Fibroblast of lung (primary cell): ENCODE measurements at places on chromosomes 12 and 14. TPM values are rescaled to one million over a fixed set of nuclear protein-coding genes. Genes with fewer than 3 reads are reported as not detected.
A peak's percentile ranks its signal among the peaks of the same experiment; 100 is the strongest.

- H3K4me3 ChIP-seq, result no peak overlapping the region
- no peak overlapping the region for H3K27ac ChIP-seq
- no peaks in the 10 kb centered on the region for H3K27me3 ChIP-seq
- no peaks in the 10 kb centered on the region for H3K36me3 ChIP-seq
- no peaks in the 10 kb centered on the region for H3K4me1 ChIP-seq
- DNase-seq, result no peak
Observed at GRCh38 chr14:47422191-47422590, 253.2 kb downstream of the MDGA2 start.

GRCh38 chr12:132558861-132559623, 51.3 kb downstream of the LRCOL1 start:
- no peaks in the 10 kb centered on the region for H3K36me3 ChIP-seq
- H3K4me1 ChIP-seq, result no peaks in the 10 kb centered on the region
- DNase-seq, result no peak
- no peak overlapping the region for H3K27ac ChIP-seq

DNA sequence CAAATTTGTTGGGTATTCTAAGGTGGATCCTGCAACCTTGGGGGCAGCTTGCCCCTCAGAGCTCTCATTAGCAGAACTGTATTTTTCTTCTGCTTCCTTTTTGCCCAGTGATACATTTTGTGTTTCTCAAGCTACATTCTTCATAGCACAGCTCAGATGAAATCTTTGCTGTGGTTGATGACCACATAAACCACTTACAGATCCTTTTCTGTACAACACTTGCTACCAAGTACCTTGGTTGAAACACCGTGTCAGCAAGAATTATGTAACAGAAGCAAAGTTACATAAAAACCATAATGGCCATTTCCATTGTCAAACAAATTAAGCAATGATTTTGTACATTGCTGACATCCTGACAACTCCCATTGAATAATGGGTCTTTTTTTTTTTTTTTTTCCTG, 9.7 kb upstream of the PLBD1 start:
- H3K4me1 ChIP-seq, result no peaks in the 10 kb centered on the region
- no peak overlapping the region for H3K4me3 ChIP-seq
- no peaks in the 10 kb centered on the region for H3K27me3 ChIP-seq
- H3K36me3 ChIP-seq, result no peaks in the 10 kb centered on the region
- no peak for DNase-seq

DNA sequence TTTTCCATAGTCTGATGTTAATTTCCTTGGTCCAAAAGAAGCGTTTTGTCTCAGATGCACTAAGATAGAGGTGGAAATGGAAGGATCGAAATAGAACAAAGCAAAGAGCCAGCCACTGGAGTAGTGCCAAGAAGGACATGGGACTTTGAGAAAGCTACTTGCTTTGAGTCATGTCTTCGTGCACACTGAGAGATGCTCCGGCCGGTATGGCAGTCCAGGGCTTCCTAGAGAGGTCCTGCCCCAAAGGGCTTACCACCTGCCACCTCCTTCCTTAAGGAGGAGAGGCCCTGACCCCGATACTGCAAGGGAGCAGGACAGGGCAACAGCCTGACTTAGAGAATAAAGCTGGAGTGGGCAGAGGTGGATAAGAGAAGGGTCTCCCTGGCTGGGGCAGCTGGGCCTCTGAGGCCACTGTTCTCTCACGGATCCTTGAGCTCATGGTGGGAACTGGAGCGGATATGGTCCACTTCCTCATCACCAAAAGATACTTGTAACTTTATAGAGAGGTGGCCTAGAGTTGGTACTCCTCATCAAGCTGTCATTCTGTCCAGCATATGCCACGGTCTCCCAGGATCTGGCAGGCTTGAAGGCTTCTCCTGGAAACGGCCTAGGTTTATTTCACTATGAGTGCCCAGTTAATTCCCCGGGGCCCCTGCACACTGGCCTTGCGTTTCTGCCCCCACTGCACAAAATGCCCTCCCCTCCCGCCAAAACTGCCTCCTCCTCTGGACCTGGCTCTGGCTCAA, 57.4 kb downstream of the FOXN3 start:
- no peaks in the 10 kb centered on the region for H3K36me3 ChIP-seq
- no peaks in the 10 kb centered on the region for H3K27me3 ChIP-seq
- H3K27ac ChIP-seq, result no peak overlapping the region

DNA sequence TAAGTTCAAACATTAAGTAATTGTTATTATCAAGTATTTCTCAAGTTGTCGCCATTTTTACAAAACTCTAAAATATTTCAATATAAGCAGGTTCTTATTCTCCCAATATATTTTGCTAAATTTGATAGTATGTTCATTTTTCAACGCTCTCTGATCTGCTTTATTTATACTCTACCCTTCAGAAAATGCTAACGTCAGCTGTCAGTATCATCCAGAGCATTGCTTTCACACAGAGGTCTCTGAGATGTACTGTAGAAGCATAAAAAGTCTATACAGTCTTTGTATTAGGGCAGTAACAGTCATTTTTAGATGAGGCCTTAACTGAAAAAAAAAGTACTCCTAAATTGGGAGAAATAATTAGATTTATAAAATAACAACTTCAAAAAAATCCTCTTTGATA, 533.1 kb upstream of the LRFN5 start:
- no peaks in the 10 kb centered on the region for H3K27me3 ChIP-seq
- H3K4me1 ChIP-seq, result no peaks in the 10 kb centered on the region
- H3K4me3 ChIP-seq, result no peak overlapping the region

Gene PPM1H
- total RNA-seq, result 0.51 and 3.1 TPM in 2 replicates

Gene TRIAP1
- 26.5 and 29.6 TPM in 2 replicates for total RNA-seq

Gene SLC2A14
- under 0.01 and 0.17 TPM in 2 replicates for total RNA-seq

- H3K27ac ChIP-seq, result no peak overlapping the region
- peaks cover 9% of the 10 kb centered on the region for H3K36me3 ChIP-seq
- no peaks in the 10 kb centered on the region for H3K4me1 ChIP-seq
Observed at GRCh38 chr14:103008126-103008525, 49.2 kb downstream of the CDC42BPB start.

- no peaks in the 10 kb centered on the region for H3K27me3 ChIP-seq
- DNase-seq, result peak; percentile 56
Observed at GRCh38 chr12:122880155-122880667, 15.7 kb downstream of the VPS37B start.

DNA sequence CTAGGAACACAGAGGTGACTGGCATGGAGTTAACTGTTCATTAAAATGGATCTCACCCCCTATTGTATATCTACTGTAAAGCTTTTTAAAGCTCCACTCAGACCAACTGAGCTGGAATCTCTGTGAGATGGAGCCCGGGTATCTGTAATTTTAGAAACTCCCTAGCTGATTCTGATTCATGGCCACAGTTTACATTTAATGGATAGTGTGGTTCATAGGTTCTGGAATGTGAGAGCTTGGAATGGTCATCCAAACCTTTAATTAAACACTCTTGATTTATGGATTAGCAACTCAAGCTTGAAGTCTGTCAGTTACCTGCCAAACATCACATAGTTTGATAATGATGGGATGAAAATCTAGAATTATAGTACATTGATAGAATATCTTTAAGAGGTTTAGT, 183.8 kb downstream of the SLC25A21 start:
- no peaks in the 10 kb centered on the region for H3K27me3 ChIP-seq
- peak; percentile 52 for DNase-seq
- H3K36me3 ChIP-seq, result no peaks in the 10 kb centered on the region

DNA sequence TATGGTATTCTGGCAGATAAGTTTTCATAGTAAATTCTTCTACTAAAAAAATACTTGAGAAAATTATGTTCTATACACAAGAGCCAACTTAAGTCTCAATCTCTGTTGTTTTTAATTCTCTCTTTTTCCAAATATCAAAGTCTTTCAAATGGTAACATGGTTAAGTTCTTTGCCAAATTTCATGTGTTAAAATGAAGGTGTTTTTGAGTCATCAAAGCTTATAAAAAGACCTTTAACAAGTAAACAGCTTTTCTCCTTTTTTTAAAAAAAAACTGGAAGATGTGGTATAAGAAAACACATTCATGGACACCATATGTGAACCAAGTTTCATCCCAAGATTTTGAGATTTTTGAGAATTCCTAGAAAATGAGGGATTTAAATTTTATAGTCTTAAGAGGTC, 111.3 kb downstream of the FOXG1 start:
- no peaks in the 10 kb centered on the region for H3K36me3 ChIP-seq
- no peaks in the 10 kb centered on the region for H3K4me1 ChIP-seq
- no peak overlapping the region for H3K4me3 ChIP-seq
- no peak overlapping the region for H3K27ac ChIP-seq
- DNase-seq, result no peak
- no peaks in the 10 kb centered on the region for H3K27me3 ChIP-seq

DNA sequence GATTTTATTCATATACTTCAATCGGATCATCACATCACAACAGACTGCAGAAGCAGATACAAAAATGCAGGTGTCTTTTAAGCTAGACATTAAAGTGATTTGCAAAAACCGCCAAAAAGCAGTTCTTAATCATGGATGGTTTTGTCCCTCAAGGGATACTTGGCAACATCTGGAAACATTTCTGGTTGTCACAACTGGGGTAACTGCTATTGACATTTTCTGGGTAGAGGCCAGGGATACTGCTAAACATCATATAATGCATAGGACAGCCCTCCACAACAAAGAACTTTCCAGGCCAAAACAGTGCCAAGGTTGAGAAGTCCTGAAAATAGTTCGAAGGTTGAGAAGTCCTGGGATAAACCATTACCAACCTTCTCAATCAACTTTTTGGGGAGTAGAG, 101.8 kb upstream of the BBS10 start:
- DNase-seq, result no peak
- no peak overlapping the region for H3K27ac ChIP-seq
- no peak overlapping the region for H3K4me3 ChIP-seq
- peaks cover 7% of the 10 kb centered on the region for H3K4me1 ChIP-seq
- H3K27me3 ChIP-seq, result no peaks in the 10 kb centered on the region

Gene TCL1A
- not detected in 2 replicates for total RNA-seq

Gene TCTN2
- total RNA-seq, result 6.7 and 7.9 TPM in 2 replicates

DNA sequence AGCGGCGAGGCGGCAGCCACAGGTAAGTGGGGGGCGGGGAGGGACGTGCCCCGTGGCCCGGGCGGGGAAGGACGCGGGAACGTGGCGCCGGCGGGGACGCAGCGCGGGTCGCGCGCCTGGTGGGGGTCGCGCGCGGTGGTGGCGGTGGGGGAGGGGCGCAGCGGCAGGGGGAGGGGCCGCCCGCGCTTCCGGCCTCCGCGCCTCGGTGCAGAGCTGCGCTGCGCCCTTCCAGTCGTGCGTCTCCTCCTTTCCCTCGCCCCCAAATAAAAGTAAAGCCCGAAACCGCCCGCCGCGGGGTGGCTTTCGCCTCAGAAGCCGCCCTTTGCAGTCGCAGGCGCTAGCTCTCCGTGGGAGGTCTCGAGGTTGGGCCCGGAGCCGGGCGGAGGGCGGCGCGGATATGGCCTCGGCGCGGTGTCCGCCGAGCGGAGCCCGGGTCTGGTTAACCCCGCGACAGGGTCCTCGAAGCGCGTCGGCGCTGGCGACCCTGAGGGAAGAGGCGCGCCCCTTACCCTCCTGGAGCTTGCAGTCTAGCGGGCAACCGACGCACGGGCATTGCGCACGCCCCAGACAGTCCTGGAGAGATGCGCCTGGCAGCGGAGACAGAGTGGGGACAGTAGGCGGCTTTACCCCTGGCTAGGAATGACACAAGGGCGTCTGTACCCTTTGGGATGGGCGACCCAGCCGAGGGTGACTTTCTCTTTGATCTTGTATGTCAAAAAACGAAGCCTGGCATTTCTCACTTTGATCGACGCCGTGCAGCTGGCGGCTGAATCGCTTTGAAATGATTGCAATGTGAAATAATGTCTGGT, 589 bp downstream of the ATF1 start:
- peak overlapping the region; percentile 94 for H3K27ac ChIP-seq
- peak; percentile 58 for DNase-seq
- no peaks in the 10 kb centered on the region for H3K36me3 ChIP-seq
- H3K4me3 ChIP-seq, result peak overlapping the region; percentile 62
- no peaks in the 10 kb centered on the region for H3K4me1 ChIP-seq

GRCh38 chr12:26874501-26875296, 41.7 kb upstream of the ITPR2 start:
- H3K27me3 ChIP-seq, result peaks cover 2% of the 10 kb centered on the region
- H3K4me3 ChIP-seq, result no peak overlapping the region
- H3K36me3 ChIP-seq, result no peaks in the 10 kb centered on the region
- H3K4me1 ChIP-seq, result no peaks in the 10 kb centered on the region

GRCh38 chr14:40280652-40281051, 848.4 kb upstream of the FBXO33 start:
- H3K27me3 ChIP-seq, result no peaks in the 10 kb centered on the region
- DNase-seq, result no peak
- no peaks in the 10 kb centered on the region for H3K4me1 ChIP-seq
- H3K4me3 ChIP-seq, result no peak overlapping the region

GRCh38 chr14:61064856-61065255, 83.8 kb downstream of the SLC38A6 start:
- no peak overlapping the region for H3K4me3 ChIP-seq
- DNase-seq, result no peak
- H3K4me1 ChIP-seq, result no peaks in the 10 kb centered on the region
- no peaks in the 10 kb centered on the region for H3K27me3 ChIP-seq

GRCh38 chr12:54442961-54443360, 23.9 kb upstream of the ITGA5 start:
- H3K4me1 ChIP-seq, result no peaks in the 10 kb centered on the region
- H3K4me3 ChIP-seq, result no peak overlapping the region
- no peak overlapping the region for H3K27ac ChIP-seq
- peaks cover 2% of the 10 kb centered on the region for H3K27me3 ChIP-seq

Gene KRT77
- total RNA-seq, result not detected in 2 replicates

Gene ANKRD33
- under 0.01 TPM in 1 of 2 replicates, not detected in the other for total RNA-seq

- no peak for DNase-seq
- H3K27me3 ChIP-seq, result no peaks in the 10 kb centered on the region
- H3K27ac ChIP-seq, result no peak overlapping the region
- H3K4me3 ChIP-seq, result no peak overlapping the region
- no peaks in the 10 kb centered on the region for H3K36me3 ChIP-seq
- no peaks in the 10 kb centered on the region for H3K4me1 ChIP-seq
Observed at GRCh38 chr12:92573104-92573503, 129.7 kb upstream of the PLEKHG7 start.

GRCh38 chr12:87368259-87368658, 660.9 kb downstream of the C12orf50 start:
- H3K27me3 ChIP-seq, result no peaks in the 10 kb centered on the region
- no peaks in the 10 kb centered on the region for H3K36me3 ChIP-seq
- H3K4me1 ChIP-seq, result no peaks in the 10 kb centered on the region
- no peak overlapping the region for H3K4me3 ChIP-seq

DNA sequence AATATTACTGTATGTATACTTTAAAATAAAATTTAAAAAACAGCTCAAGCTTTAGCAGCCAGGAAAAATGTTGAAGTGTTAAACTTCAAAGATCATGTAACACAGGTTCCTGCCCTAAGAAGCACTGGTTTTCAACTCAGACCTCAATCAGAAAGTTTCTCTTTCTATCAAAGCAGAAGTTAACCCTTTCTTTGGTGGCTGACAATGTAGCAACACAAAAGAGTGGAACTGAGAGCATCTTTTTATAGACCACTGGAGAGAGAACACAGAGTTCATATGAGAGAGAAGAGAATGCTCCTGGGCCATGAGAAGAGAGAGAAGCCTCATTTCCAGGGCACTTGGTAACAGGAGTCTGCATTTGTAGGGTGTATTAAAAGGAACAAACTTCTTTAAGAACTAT, 42.2 kb upstream of the KTN1 start:
- no peak for DNase-seq
- H3K36me3 ChIP-seq, result no peaks in the 10 kb centered on the region
- H3K27me3 ChIP-seq, result no peaks in the 10 kb centered on the region
- no peak overlapping the region for H3K27ac ChIP-seq
- no peaks in the 10 kb centered on the region for H3K4me1 ChIP-seq

Gene TRIM9
- total RNA-seq, result 0.50 and 0.51 TPM in 2 replicates

GRCh38 chr14:41609704-41610183, 3.1 kb downstream of the LRFN5 start:
- peaks cover 14% of the 10 kb centered on the region for H3K27me3 ChIP-seq
- H3K36me3 ChIP-seq, result no peaks in the 10 kb centered on the region
- peak overlapping the region; percentile 30 for H3K4me3 ChIP-seq
- no peak overlapping the region for H3K27ac ChIP-seq

- H3K4me1 ChIP-seq, result no peaks in the 10 kb centered on the region
- H3K36me3 ChIP-seq, result no peaks in the 10 kb centered on the region
- no peak overlapping the region for H3K4me3 ChIP-seq
Observed at GRCh38 chr14:67575684-67576083, 24.4 kb downstream of the PIGH start.

Gene DCAF5
- total RNA-seq, result 10.3 and 16.8 TPM in 2 replicates
